Activated CD4-positive, alpha-beta T cell treated with anti-CD3 and anti-CD28 coated beads, Interleukin-2, amount 10 ng/mL, durations not matched to agents 24 days and 14 days (primary cell): ENCODE measurements at places on chromosomes 12 and 14.

DNA sequence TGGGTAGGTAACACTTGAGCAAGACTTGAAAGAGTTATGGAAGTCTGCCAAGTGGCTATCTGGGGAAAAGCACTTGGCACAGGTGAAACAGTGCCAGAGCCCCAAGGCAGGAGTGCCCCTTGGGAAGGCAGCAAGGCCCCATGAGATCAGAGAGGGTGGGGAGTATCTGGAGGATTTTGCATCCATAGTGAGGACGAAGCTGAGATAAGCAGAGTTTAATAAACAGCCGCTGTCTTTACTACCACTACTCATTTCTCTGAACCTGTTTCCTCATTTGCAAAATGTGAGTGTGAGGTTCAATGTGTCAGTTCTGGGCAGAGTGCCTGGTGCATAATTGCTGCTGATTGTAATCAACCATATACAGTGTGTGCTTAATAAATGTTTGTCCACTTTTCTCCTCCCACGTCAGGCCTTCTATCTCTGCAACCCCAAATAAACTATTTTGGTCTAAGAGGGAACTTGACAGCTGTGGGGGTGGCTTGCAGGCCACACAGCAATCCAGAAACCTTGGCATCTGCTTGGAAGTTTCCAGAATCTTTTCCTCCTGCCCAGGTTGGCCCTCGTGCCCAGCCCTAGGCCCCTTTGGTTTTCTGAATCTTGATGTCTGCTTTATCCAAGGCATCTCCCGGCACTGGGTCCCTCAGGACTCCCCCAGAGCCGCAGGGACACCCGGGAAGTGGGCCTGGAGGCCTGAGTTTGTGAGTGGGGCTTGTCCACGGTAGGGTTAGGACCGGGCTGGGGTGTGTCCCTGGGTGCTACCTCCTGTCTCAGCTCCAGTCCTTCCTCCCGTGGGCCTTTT lies 4.5 kb downstream of the ABCB9 start:
- DNase-seq: no peak

DNA sequence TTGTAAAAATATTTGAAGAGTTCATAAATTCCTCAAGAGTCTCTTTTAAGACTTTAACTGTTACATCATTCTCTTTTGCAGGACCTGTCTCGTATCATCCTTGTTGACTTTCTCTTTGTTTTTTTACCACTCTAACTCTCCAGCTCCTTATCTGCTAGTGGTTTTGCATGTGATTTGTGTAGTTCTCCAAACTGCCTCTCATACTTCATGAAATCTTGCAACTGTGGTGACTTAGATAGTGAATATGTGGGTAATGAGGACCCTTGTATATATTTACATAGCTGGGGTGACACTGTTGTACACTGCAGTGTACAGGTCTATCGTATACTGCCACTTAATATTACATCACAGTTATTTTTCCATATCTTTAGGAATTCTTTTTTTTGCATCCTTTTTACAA lies 40.2 kb upstream of the EMP1 start:
- DNase-seq: no peak

- no peak for DNase-seq
These were observed 122.5 kb downstream of the HMGA2 start for GRCh38 chr12:65946821-65947220.

DNA sequence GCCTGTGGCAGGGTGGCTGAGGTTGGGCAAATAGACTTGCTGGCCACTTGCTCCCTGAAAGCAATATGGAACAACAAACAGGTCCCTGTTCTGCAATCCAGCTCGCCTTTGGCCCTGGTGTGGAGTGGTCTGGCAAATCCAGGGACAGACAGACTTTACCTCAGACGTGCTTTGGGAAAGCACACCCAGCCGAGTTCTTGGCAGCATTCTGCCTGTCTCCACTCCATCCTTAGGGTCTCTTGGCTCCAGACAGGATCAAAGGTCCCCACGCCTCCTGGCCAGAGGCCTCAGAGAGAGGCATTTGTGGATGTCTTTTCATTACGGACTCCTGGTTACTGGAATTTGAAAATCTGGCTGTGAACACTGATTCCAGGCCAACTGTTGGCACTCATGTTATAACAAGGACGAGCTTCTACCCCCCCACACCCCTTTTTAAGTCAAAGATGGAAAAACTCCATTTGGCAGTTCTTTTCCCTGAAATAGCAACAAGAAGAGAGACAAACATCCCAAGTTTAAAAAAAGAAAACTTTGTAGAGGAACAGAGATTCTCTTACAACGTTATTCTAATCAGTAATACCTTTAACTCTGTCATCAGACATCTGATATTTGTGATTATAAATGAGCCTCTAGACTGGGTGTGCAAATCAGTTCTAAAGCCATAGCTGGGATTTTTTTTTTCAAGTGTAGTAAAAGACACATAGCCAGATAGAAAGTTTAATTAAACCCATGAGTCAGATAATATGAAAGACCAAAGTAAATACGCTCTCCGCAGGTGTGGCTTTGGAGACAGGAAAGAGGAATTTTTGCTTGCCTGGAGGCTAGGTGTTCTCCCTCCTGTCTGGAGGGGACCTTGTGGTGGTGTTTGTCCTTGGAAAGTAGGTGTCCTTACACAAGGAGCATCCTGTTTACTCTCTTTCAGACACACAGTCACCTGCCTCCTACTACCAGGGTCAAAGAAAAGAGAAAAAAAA lies 60.7 kb downstream of the GALNT8 start:
- no peak for DNase-seq

GRCh38 chr12:114681116-114681871 lies 2.7 kb downstream of the TBX3 start:
- no peak for DNase-seq
